ENCODE measurements at places on chromosomes 7 and 10.
A peak's percentile ranks its signal among the peaks of the same experiment; 100 is the strongest.

DNA sequence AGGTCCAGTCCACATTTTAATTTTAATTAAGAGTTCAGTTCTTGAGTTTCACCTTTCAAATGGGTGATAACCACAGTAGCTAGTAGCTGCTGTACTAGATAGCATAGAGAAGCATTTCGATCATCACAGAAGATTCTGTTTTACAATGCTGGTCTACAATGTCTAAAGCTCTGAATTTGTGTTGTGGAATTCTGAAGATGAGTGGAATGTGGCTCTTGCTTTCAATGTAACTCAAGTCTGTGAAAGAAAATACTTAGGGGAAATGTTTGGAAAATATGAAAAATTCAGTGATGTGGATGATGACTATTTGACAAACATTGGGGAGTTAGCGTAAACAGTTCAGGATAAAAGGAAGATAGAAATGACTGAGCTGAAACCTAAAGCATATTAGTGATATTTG is 139.4 kb downstream of the GNAT3 start:
- no peak for DNase-seq

GRCh38 chr10:98316661-98317060 is 48.7 kb upstream of the LOXL4 start:
- peak; percentile 72 for DNase-seq

- DNase-seq = no peak
These were observed 179.2 kb upstream of the AUTS2 start for GRCh38 chr7:69418869-69419670.

- DNase-seq = no peak
These were observed 31.7 kb downstream of the SYPL1 start for GRCh38 chr7:106080300-106080987.

DNA sequence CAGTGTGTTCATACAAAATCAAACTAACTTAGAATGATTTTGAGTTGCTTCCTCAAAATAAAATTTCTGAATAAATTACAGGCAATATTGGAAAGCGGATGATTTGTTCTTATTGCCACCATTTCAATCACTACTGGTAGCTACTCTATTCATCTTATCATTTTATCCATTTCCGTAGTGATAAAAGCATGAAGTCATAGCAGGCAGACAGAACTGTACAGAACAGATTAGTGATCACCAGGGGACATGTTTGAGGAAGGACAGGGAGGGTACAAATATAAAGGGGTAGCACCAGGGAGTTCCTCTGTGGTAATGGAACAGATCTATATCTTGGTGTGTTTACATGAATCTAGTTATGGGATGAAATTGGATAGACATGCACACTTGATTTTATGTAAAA is 138.5 kb downstream of the WNT2 start:
- DNase-seq = no peak

- DNase-seq = no peak
These were observed 33.3 kb downstream of the LRMDA start for GRCh38 chr10:75464478-75465449.

- no peak for DNase-seq
These were observed 398.1 kb downstream of the CDC14C start for GRCh38 chr7:49322476-49322875.

DNA sequence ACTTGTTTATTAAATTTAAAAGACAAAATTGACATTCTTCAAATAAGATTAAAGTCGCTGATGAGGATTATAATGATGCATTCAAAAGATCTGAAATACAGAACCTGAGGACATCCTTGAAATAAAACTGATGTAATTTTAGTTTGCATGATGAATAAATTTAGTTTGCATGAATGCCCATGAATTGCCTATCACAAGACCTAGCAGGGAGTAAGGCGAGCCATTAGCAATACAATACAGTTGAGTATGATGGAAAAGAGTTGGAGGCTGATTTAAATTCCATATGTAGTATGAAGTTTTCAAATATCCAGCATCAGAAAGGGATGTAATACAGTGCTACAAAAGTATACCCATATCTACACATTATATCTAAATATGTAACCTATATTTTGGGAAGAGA is 321.3 kb downstream of the CACNA2D1 start:
- no peak for DNase-seq

DNA sequence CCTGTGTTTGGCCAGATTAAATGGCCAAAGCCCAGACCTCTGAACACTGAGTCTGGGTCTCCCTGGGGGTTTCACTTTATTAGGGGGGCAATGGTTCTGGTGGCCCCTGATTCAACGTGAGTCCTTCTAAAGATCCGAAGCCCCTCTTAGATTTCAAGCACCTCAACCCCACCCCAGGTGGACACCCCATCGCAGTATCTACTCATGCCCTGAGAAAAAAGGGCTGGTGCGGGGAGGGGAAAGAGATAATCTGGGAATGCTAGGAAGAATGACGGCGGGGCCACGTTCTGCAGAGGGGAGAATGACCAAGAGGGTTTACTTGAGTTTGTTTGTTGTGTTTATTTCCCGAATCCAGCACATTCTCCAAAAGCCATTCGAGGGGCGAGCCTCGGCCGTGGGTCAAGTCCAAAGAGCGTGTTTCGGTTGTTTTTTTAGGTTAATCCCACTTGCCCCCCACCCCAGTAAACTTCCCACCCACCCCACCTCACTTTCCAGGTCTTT is 832 bp downstream of the PDLIM1 start:
- DNase-seq = no peak

DNA sequence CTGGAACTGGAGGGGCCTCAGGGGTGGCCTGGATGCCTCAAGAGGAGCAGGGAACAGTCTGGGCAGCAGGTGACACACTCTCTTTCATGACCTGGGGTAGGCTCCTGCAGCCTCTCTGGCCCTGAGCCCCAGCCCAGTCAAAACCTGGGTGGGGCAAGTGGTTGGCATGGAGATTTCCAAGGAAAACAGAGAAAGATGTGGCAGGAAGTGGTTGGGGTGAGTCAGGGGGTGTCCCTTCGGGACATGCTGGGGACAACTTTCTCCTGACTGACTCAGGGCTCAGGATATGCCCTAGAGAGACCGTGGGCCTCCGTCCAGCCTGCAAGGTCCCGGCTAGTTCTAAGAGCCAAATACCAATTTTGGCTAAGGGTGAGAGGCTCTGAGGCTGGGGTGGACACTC is 2.9 kb downstream of the AQP1 start:
- peak; percentile 79 for DNase-seq

- no peak for DNase-seq
These were observed 201.8 kb downstream of the NSUN6 start for GRCh38 chr10:18449611-18450026.

DNA sequence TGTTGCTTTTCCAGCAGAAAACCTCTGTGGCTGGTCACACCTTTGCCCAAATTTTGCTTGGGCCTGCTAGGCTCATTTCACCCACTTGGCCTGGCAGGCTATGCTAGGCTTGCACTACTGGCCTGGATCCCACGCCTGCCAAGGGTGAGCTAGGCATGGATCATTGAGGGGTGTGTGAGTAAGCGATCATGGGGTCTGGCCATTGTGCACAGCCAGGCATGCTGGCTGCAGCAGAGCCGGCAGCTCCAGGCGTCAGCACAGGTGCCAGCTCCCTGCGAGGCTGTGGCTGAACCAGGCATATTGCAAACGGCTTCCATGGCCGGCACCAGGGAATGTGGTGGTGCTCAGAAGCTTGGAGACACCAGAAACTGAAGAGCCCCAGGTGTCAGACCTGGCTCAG is 19.2 kb downstream of the CFAP70 start:
- no peak for DNase-seq

DNA sequence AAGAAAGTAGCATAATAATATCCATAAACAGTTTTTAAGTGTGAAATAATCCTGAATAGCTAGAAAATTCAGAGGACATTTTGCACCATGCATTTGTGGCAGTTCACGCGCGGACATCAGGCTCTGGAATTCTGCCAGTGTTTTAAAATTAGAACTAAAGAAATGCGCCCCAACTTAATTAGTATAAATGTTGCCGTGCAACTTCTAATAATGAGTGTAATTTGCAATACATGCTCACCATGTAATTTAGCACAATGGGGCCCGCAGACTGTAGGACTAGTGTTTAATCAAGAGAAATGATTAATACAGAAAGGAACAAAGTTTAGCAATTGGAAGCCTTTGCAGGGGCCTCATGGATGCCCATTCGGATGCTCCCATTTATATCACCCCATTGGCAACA is 96.6 kb downstream of the PTPRE start:
- DNase-seq = no peak

DNA sequence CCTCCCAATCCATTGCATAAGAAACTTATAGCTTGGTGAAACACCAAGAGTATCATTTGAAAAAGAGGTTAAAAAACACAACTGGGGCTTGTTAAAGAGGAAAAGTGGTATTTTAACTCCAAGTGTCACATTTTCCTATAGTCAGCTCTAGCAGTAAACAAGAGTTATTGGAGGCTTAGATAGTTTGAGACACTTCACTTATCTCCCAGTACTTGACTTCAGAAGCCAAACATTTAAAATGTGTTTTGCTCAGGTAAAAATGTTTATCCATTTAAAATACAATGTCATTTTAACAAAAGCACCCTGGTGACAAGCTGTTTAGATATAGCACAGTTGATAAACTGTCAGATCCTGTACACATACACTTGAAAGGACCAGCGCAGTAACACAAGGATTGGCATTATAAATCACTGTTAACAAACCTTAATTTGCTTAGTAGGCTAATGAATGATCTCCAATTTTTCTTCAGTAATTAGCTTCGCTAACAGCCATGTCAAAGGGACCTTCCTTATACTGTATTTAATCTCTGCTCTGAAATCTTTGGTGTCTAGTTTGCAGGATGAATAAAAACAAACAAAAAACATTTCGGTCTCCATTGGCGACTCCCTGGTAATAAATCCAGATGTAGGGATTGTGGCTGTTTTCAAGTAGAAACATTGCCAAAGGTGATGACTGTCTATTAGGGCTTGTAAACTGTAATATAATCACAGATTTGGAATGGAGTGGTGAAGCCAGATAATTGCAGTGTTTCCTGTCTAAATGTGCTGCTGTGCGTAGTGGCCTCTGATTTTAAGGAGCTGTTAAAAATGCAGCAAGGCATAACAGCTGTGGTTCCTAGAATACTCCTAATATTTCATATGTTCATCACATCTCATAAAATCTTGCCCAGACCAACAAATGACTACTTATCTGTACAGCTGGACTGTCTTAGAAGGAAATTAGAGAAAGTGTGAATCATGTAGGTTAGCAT is 545.1 kb downstream of the AUTS2 start:
- DNase-seq = peak; percentile 77

GRCh38 chr10:120111628-120112027 is 219.1 kb downstream of the SEC23IP start:
- DNase-seq = no peak

- DNase-seq = no peak
These were observed 108.3 kb upstream of the ABCB5 start for GRCh38 chr7:20507157-20507556.

DNA sequence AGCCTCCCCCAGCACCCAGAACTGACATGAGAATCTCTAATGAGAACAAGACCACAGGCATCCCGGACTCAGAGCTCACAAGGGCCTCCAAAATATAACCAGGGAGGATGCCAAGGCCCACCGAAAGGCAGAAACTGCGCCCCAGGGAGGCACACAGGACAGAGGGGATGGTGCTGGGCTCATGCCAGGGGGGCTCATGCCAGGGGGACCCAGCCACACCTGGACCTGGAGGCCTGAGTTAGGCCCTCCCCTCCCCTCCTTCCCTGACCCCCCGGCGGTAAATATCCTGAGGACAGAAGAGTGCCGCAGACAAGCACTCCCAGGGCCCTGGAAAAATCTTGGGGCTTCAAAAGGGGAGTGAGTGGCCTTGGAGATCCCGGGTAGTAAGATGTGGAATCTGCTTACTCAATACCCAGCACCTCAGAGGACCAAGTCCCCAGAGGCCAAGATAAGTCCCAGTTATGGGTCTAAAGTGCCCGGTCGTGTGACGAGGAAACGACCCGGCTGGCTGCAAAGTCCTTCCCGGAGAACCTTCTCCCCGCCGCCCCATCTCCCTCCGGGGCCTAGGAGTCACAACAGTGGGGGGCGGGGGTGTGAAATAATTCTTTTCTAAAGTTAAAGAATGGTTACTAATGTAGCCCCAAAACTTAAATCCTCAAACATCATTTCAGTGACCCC is 11.9 kb downstream of the PDGFA start:
- no peak for DNase-seq

GRCh38 chr7:151572136-151572535 is 52.4 kb upstream of the RHEB start:
- DNase-seq = peak; percentile 15

- no peak for DNase-seq
These were observed 6.0 kb downstream of the LEP start for GRCh38 chr7:128247108-128247507.

DNA sequence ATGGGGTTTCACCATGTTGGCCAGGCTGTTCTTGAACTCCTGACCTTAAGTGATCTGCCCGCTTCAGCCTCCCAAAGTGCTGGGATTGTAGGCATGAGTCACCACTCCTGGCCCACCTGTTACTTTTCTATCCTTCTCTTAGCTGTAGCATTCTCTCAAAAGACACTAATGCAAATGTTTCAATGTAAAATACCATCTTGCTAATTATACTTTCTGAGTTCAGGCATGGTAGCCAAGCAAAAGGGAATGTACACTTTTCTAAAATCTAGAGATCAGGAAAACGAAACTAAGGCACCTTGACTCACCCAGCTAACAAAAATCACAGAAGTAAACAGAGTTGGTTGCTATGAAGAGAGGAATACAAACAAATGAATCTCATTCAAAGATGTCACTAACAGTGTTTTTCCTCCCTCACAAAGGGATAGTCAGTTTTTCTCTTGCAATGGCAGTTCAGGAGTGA is 401.0 kb upstream of the NRP1 start:
- peak; percentile 22 for DNase-seq

GRCh38 chr10:61791216-61791615 is 110.3 kb upstream of the ARID5B start:
- peak; percentile 41 for DNase-seq

- peak; percentile 52 for DNase-seq
These were observed 25.3 kb upstream of the CUX1 start for GRCh38 chr7:101792051-101792681.

GRCh38 chr7:21967598-21968003 is 21.9 kb upstream of the CDCA7L start:
- DNase-seq = no peak

- peak; percentile 31 for DNase-seq
These were observed 27.0 kb downstream of the DLD start for GRCh38 chr7:107917763-107918651.

DNA sequence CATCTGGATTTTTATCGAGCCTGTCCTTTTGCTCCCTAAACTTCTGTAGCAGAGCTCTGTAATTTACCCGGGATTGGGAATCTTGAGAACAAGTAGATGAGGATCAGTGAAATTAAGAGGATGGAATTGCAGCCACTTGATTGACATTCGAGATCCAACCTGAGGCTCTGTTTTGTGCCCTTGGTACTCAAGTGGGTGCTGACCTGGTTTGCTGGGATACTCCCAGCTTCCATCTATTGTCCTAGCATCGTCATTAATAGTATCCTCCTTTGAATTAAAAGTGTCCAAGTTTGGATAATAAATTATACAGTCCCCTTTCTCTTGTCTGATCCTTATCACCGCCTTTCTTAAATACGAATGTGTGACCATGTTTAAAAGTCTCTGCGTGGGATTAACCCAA is 17.1 kb downstream of the CELF2 start:
- DNase-seq = no peak

Measured in fibroblast of mammary gland (primary cell).